ENCODE measurements at places on chromosomes 11 and 22.

- no peak for DNase-seq
Measured at GRCh38 chr22:46290121-46290842, 6.4 kb upstream of the GTSE1 start.

DNA sequence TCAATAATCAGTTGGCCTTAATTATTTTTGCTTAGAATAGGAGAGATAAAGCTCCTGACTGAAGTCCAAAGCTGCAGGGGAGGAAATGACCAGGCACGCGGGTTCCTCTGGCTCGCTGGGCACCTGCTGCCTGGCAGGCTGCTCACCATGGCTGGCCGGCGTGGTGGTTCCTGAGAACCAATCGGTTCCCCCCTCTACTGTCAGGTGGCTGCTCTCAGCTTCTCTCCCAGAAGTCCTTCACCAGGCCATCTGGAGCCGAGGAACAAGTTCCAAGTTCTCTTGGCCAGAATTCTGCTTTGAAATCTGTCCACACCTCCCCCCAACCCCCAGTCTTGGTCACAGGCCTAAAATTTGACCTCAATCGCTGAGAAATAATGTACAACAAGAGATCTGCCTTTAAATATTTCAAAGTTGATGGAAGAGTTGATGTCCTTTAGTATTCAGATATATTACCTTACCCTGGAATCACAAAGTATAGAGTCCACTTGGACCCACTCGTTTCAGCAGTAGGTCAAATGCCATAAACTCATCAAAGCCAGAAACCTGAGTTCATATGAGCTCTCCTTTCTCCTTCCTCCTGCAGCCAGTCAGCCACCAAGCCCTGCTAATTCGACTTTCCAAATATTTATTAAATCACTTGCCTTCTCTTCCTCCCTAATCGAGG is 25.2 kb downstream of the EXPH5 start:
- no peak for DNase-seq

DNA sequence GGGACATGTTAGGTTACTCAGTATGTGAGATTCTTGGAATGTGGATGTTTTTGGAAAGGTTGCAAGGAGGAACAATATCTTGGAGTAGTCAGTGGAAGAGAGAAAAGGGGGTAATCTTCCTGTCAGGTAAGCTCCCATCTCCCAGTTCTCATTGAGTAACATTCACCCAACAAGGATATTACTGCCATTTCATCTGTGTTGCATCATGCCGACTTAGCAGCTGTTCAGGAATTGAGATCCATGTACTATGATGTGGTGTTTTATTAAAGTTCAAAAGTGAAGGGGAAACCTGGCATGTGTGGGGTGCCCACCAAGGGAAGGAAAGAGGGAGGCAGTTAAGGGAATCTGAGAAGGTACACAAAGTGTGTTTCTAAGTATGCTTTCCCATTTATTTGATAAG is 58.4 kb upstream of the RASSF10 start:
- no peak for DNase-seq

- no peak for DNase-seq
Measured at GRCh38 chr11:87201376-87201775, 163.6 kb downstream of the TMEM135 start.

- no peak for DNase-seq
Measured at GRCh38 chr11:20584093-20584774, 15.2 kb upstream of the SLC6A5 start.

- no peak for DNase-seq
Measured at GRCh38 chr11:61908730-61909316, 8.5 kb downstream of the RAB3IL1 start.

DNA sequence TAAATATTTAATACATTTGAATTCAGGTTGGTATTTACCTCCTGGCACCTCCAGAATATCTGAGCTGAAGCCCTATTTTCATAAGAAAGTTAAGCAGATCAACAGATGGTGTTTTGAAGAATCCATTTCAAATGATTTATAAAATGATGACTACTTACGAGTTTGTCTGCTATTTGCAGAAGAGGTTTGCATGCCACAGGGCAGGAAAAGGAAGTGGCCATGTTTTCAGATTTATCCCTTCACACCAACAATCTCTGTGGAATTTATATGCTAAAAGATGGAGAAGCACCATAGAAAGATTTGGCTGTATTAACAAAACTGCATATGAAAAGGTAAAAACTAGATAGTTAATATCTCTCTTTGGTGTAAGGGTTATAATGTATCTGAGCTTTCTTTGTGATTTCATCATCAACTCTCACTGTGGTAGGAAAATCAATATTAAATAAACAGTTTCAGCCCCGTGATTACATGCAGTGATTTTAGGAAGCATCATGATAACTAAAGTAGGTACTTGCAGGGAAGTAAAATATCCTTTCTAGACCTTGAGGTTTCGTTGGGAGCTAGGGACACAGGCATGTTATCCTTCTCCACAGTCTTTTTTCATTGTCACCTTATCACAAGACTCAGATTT is 2.6 kb downstream of the BMAL1 start:
- DNase-seq, result no peak

GRCh38 chr11:10348650-10349280 is 43.9 kb downstream of the ADM start:
- DNase-seq, result no peak
